ENCODE measurements at places on chromosomes 4 and X.

DNA sequence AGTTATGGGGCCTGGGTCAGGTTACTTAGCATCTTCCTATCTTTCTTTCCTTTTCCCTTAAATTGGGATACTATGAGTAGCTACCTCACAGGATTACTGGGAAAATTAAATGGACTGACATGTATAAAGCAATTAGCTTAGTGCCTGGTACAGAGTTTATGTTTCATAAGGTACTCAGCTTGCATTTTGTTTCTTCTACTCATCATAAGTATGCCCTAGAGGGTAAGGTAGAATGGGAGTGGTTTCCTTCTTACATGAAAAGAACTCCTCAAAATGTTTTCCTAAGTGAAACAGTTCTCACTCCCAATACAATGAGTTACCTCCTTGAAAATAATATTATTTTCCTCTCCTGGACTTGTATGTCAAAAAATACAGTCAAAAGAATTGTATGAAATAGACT is 75.7 kb downstream of the NPFFR2 start:
- no peak for DNase-seq

DNA sequence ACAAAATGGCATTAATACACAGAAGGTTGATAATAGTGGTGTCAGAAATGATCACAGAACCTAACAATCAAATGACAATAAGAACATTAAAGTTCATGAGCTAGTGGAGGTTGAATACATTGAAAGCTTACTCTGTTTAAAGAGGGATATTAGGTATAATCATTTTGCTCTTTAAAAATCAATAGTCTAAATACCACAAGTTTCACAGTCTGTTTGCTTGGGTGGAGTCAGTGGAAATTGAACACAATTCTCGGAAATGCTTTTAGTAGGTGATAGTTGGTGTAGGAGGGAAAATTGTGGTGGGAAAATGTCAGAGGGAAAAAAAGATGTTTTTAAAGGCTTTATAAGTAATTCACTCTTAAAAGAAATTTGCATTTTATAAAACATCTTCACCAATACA is 197.1 kb downstream of the GLUD2 start:
- no peak for DNase-seq

DNA sequence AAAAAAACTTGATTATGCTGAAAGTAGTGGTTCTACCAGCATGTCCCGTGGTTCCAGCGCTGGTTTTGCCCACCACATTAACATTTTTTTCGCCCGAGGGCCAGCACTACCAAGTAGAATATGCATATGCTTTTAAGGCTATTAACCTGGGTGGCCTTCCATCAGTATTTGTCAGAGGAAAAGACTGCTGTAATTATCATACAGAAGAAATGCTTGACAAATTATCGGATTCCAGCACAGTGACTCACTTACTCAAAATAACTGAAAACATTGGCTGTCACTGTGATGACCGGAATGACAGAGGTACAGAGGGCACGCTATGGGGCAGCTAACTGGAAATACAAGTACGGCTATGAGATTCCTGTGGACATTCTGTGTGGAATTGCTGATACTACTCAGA is 34.6 kb downstream of the PRPS2 start:
- DNase-seq = no peak

- DNase-seq = no peak
Measured at GRCh38 chr4:183324619-183325018, 2.4 kb upstream of the CLDN24 start.

DNA sequence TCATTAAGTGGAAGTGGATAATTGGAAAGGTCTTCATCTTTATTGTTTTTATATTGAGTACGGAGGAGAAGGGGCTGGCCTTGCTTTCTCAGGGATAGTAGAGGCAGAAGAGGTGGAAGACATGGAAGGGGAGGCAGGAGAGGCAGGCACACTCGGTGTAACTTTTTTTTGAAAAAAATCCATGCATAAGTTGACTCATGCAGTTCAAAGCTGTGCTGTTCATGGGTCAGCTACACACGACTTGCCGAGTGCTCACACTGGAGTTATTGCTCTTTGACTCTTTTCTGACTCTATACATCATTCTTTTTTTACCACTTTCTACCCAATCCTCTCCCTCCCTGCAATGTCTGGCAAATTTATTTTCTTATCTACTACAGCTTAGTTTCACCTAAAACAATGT is 158.3 kb upstream of the AADAT start:
- no peak for DNase-seq

DNA sequence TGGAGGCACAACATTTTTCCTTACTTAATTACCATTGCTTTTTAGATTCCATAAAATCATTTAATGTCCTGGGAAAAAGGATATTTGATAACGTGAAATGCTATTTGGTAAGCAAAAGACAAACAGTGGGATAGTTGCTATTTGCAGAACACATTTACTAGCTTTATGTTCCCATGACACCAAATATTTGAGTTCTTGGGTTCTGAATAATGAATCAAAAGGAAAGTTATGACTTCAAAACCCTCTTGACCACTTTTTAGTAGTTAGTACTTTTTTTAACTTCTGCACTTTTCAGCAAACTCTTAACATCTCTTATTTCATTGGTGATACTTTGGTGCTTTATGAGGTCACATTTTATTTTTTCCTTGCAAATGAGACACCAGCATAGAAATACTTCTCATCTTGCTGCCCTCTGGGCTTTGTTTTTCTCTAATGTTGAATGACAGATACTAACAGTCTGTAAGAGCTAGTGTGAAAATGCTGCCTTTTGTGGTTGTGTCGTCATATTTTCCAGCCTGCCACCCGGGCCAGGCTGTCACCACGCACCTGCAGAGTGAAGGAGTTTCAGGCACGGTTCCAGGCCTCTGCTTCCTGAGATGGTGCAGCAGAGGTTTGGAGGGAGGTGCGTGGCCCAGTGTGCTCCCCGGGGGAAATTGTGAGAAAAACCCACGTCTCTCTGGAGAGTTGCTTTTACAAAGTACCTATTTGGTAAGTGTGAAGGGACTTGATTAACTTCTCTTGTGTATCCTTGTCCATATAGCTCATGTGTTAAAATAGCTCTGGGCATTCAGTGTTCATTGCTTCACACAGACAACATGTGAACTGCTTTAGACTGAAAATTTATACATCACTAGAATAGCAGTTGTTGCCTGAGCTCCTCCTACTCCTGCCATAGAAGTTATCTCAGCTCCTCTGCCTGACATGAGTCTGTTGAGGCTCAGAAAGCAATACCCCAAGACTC is 34.7 kb downstream of the MSL3 start:
- peak; percentile 47 for DNase-seq

DNA sequence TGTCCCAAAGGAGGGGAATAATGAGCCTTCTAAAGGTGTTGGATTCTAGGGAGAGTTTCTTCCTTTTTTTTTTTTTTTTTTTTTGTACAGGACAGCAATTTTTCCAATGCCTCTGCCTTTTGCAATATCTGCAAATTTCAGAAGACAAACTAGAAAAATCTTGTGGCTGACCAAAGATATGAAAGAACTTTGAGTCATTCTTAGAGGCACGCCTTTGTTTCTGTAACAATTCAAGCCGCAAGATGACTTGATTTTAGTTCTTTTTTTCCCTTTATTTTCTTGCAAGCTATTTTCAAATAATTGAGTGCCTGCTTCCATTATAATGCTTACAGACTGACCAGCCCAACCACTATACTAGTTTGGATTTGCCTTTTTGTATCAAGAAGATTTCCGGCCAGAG is 47.6 kb upstream of the UXT start:
- DNase-seq = no peak

DNA sequence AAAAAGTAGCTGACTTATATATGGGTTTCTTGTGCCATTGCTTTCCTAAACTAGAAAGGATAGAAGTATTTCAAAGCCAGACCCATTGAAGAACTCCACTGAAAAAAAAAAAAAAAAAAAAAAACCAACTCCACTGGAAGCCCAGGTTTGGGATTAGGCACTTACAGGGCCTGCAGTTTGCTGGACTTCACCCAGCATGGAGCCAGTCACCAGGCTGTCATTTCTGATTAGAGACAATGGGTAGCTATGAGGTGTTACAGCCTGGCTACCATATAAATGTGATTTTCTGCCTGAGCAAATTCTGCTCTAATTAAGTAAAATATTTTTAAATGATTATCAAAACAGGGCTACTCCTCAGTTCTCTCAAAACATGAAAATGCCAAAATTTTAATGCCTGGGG is 49.5 kb downstream of the HS6ST2 start:
- DNase-seq = no peak

GRCh38 chr4:120144634-120145033 is 78.0 kb upstream of the MAD2L1 start:
- no peak for DNase-seq

DNA sequence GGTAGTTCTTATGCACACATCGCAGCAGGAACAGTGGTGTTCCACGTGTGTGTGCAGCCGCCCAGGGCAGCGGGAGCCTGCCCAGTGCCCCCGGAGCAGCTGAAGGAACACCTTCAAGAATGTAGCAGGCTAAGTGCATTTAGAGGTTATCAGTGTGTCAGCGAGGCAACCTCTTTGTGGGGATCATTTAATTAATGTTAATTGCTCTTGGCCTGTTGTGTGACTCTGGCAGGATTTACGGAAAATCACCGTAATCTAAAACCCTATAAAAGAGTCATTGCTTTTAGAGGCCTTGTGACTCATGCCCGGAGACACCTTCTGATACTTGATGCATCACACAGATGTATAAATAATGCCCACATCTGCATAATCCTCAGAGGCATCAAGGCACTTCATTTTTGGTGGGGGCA is 47.3 kb upstream of the GATB start:
- no peak for DNase-seq

- DNase-seq = no peak
Measured at GRCh38 chrX:63506320-63506719, 155.2 kb upstream of the SPIN4 start.

DNA sequence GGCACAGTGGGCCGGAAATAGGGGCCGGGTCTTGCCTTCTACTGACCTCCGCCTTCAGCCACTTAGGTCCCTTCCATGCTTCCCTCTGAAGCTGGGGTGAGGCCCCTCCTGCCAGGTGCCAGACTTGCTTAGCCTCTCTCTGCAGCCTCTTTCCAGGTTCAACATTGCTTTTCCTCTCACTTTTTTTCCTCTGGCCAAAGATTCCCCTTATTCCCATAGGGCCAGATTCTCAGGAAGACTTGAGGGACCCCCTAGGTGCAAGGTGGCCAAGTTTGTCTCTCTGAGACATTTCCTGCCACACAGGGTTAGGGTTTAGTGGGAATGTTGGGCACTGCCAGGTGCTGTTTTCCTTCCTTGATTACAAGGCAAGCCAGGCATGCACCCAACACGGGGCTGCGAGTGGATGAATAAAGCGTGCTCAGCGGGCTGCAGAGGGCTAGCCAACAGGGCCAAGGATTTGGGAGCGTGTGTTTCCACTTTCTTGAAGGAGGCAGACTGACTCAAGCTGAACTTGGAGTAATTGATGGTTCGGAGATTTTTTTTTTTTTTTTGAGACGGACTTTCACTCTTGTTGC is 7.6 kb upstream of the GJB1 start:
- DNase-seq = no peak

DNA sequence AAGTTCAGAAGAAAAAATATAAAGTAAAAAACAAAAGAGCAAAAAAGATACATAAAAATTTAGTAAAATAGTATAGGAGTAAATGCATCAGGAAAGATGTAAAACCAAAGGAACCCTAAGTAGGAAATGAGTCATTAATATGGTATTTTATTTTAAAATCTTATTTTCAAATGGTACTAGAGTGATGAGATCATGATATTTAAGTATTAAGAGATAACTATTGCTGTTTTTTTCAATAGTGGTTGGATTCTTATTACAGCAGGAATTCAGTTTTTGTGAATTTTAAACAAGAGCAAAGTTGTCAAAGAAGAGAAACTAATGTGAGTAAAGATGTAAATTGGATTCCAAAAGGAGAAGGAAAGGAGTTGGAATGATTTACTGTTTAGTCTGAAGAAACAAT is 20.0 kb downstream of the EMCN start:
- no peak for DNase-seq

- DNase-seq = no peak
Measured at GRCh38 chr4:42609051-42609450, 47.9 kb downstream of the ATP8A1 start.

- no peak for DNase-seq
Measured at GRCh38 chr4:80309294-80310004, 26.1 kb upstream of the CFAP299 start.

- DNase-seq = no peak
Measured at GRCh38 chrX:135639066-135639780, 74.2 kb upstream of the CT45A1 start.

DNA sequence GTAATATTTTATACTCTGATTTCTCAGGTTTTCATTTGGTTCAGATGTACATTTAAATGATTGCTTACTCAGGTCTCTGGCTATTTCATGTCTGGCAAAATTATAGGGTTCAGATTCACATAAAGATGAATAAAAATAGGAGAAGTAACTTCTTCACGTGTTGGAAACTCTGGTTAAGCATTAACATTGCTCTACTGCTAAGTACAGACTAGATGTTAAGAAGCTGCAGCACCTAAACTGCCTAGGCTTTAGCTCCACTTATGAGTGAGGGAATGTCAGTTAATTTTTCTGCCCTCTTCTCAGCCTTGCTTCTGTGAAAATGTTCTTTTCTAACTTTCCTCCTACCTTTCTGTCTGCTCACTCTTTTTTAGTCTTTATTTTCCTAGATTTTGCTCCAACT is 361.2 kb downstream of the ARAP2 start:
- no peak for DNase-seq

- no peak for DNase-seq
Measured at GRCh38 chrX:17154001-17154400, 207.5 kb downstream of the REPS2 start.

GRCh38 chr4:124526769-124527168 is 185.8 kb downstream of the ANKRD50 start:
- DNase-seq = no peak

- DNase-seq = no peak
Measured at GRCh38 chrX:70044541-70045245, 5.0 kb downstream of the AWAT2 start.

GRCh38 chrX:44775726-44776125 is 68.1 kb upstream of the DUSP21 start:
- DNase-seq = no peak

DNA sequence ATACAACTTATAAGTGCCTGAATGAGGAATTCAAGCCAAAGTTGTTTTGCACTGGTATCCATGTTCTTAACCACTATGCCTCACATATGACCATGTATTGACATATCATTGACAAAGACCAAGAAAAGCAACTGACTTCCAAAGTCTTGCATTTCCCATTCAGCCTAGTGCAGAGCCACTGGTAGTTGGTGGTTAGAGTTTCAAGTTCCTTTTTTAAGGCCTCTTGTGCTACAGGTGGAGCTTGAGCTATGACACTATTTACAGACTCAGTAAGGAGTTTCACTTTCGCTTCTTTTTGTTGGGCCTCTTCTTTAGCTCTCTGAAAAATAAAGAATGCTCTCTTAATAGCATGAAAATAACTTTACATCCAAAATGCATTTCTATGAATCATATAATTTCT is 763.0 kb downstream of the DMD start:
- no peak for DNase-seq

DNA sequence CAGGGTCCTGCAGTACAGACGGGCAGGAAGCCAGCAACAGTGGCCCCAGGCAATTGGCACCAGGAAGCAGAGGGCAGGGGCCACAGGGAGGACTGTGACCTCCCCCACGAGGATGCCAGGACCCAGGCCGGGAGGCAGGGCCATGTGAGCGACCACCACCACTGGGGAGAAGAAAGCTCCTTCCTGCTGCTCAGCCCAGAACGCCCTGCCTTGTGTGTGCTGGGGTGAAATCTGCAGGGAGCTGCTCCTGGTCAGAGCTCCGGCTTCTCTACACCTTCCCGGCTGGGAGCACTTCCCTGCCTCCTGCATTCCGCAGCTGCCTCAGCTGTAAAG is 100.4 kb downstream of the HMX1 start:
- DNase-seq = no peak

- DNase-seq = no peak
Measured at GRCh38 chrX:30538271-30538670, 39.3 kb downstream of the TASL start.

GRCh38 chr4:37487668-37488067 is 198.5 kb downstream of the RELL1 start:
- DNase-seq = no peak

Measured in T follicular helper cell (primary cell).